Stimulated activated CD8-positive, alpha-beta memory T cell treated with anti-CD3 and anti-CD28 coated beads, Interleukin-2, amount 100 ng/mL, for 48 hours (primary cell): ENCODE measurements at places on chromosomes 3 and 15.

GRCh38 chr15:24823473-24823872 lies 131.3 kb upstream of the SNRPN start:
- DNase-seq, result no peak

GRCh38 chr3:183159333-183159732 lies 3.2 kb downstream of the LAMP3 start:
- DNase-seq, result no peak

DNA sequence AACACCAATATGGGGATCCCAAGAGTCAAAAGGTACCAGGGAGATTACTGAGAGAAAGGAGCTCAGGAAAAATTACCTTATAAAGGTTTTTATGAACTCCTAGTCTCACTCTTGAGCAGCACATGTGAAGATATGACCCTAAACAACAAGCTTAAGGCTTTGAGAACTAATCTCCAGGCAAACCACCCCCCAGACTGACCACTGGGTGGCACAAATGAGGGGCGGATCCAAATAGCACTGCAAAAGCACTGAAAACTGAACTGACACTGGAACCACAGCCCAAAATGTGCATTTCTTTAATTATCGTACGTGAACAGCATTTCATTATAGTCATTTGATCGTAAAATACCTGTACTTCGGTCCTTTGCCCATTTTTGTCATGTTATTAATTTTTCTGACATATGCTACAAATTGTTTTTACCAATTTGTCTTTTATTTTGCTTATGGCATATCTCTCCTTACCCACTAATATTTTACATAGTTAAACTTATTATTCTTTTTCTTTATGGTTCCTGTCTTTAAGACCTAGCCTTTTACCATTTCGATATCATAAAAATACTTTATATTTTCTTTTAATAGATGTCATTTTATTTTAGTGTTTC lies 31.5 kb upstream of the TFDP2 start:
- no peak for DNase-seq

GRCh38 chr15:90871139-90871715 lies 2.8 kb downstream of the FURIN start:
- no peak for DNase-seq

- DNase-seq, result no peak
Measured at GRCh38 chr15:100457201-100457600, 71.5 kb downstream of the CERS3 start.

- no peak for DNase-seq
Measured at GRCh38 chr15:77772641-77773402, 140.1 kb upstream of the LINGO1 start.

- DNase-seq, result no peak
Measured at GRCh38 chr3:122908251-122908650, 113.4 kb downstream of the SLC49A4 start.

DNA sequence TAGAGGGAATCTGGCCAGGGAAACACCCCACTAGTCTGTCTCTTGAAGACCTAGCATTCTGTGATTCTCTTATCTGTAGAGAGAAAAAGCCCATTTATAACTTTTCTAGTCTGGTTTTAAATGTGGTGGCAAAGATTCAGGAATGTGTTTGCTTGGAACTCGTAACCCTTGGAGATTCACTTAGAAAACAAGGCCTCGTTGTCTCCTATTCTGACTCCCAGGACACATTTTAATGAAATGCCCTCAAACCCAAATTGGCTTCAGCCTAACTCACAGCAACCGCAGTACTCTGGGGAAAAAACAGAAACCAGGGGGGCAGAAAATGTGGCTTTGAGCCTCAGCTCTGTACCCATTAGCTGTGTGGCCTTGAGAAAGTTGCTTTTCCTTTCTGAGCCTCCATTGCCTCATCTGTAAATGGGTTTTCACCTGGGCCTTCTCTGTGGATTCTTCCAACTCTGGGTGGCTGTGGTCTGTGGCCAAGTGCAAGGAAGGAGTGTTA lies 36.5 kb downstream of the RPLP1 start:
- DNase-seq, result no peak

- DNase-seq, result no peak
Measured at GRCh38 chr3:69441040-69441439, 55.2 kb upstream of the FRMD4B start.

GRCh38 chr3:42032693-42033349 lies 58.3 kb upstream of the TRAK1 start:
- no peak for DNase-seq

GRCh38 chr3:129892486-129892856 lies 1.0 kb downstream of the TMCC1 start:
- DNase-seq, result peak; percentile 5

- DNase-seq, result no peak
Measured at GRCh38 chr3:169686874-169687273, 23.4 kb upstream of the MECOM start.

DNA sequence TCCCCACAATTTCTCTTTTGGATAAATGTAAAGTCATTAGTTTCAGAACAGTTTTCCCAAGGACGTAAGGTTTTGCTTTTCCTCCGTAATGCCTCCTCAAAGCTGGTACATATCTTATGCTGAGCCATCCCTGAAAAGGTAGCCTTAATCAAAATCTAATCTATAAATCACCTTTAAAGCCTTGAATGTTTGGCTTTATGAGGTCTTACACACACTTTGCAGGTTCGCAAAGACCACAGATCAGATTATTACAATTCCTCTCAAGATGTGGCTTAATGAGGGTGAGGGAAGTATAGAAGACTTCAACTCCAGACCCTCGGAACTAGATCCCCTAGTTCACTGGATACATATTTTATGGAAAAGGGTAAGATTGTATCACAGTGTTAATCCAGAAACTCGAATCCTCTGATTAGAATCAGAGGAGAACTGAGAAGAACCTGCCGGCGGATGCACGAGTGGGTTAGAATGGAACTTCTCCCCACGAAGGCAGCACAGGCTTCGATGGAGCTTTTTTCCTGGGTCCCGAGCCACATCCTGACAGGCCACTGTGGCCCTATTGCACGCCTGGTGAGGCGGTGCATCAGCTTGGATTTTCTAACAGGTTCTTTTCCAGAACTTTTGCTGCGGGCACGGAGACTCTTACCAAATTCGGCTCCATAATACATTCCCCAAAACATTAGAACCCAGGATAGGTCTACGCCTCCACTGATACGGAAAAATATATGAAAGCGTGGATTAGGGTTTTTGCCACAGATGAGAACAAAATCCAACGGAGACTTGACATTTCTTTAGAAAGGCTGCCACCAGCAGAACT lies 1.2 kb downstream of the CTXND1 start:
- no peak for DNase-seq

DNA sequence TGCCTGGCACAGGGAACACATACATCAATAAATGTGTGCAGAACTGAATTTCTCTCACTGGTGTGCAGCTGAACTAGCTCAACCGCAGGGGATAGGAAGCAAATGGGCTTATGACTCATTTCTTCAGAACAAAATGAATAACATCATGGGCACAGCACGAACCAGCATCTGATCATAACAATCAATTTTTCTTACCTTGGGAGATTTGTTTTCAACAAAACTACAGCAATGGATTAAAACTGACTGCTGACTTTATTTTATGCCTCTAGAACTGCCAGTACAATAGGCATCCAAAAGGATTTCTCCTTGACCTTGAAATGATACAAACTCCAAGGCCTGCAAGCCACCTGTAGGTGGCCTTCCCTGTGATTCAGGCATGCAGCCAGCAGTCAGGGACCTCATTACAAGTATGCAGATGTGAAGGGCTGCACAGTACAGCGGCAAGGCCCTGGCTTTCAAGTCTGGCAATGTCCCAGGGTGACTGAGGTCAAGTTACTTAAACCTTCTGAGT lies 26.1 kb downstream of the TAMM41 start:
- DNase-seq, result no peak

DNA sequence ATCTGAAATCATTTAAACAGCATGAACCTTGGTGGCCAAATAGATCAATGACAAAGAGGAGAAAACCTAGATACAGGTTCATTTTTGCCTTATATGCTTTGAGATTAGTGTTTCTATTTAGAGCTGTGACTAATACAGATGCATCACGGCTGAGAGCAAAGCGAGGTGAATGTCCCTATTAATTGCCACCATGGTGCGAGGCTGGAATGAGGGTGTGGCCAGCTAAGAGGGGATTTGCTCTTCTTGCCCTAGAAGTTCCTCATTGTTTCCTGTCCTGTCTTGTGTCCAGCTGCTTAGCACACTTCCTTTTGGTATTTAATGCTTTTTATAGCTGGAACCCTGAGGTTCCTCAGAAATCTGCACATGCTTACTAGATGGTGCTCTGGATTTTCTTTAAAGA lies 339.1 kb upstream of the RGMA start:
- no peak for DNase-seq

GRCh38 chr15:40999190-40999589 lies 45.9 kb downstream of the CHAC1 start:
- no peak for DNase-seq

- DNase-seq, result no peak
Measured at GRCh38 chr3:89494734-89495133, 387.3 kb downstream of the EPHA3 start.

- no peak for DNase-seq
Measured at GRCh38 chr3:86934851-86935250, 56.1 kb downstream of the VGLL3 start.

GRCh38 chr3:157692468-157692867 lies 189.3 kb upstream of the VEPH1 start:
- DNase-seq, result no peak

DNA sequence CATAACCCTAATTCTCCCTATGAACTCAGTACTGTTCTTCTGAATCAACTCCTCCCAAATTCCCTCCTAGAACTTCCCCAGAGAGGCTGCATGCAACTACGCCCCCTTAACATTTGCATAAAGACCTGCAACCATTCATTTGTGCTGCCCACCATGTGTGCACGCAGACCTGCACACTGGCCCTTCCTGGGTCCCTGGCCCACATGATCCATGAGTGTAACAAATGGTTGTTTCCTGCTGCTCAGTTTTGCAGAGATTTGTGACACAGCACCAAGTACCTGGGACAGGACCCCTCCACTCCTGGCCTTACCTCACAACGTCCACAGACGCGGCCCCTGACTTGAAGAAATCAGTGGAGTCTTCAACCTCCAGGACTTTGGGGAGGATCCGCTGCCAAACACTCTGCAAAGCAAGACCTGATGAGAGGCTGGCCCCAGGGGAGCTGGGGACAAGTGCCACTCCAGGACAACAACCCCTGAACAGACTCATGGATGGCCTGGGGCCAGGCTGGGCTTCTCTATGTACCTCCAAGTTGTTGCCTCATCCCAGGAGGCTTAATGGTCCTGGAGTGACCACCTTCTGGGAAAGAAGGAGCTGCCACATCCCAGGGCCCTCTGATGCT lies 33.8 kb downstream of the ALDH1L1 start:
- no peak for DNase-seq

GRCh38 chr3:40086890-40087883 lies 222.3 kb upstream of the EIF1B start:
- no peak for DNase-seq

DNA sequence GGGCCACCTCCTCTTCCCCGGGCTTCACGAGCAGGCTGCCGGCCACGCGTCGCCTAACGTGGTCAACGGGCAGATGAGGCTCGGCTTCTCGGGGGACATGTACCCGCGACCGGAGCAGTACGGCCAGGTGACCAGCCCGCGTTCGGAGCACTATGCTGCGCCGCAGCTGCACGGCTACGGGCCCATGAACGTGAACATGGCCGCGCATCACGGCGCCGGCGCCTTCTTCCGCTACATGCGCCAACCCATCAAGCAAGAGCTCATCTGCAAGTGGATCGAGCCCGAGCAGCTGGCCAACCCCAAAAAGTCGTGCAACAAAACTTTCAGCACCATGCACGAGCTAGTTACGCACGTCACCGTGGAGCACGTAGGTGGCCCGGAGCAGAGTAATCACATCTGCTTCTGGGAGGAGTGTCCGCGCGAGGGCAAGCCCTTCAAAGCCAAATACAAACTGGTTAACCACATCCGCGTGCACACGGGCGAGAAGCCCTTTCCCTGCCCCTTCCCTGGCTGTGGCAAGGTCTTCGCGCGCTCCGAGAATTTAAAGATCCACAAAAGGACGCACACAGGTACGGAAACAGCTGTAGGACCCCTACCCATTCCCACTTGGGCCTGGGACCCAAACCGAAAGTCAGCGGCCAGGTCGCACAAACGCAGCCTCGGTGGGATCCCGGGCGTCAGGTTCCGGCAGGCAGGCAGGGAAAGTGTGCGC lies 1.5 kb downstream of the ZIC1 start:
- no peak for DNase-seq
